Vagina (tissue), 2 donors: ENCODE measurements at places on chromosomes 3 and 15. TPM values are rescaled to one million over a fixed set of nuclear protein-coding genes. Genes with fewer than 3 reads are reported as not detected.
A peak's percentile ranks its signal among the peaks of the same experiment; 100 is the strongest.

GRCh38 chr15:94477913-94478553, 246.7 kb downstream of the MCTP2 start:
- no peak for DNase-seq
- no peak overlapping the region for H3K4me3 ChIP-seq

DNA sequence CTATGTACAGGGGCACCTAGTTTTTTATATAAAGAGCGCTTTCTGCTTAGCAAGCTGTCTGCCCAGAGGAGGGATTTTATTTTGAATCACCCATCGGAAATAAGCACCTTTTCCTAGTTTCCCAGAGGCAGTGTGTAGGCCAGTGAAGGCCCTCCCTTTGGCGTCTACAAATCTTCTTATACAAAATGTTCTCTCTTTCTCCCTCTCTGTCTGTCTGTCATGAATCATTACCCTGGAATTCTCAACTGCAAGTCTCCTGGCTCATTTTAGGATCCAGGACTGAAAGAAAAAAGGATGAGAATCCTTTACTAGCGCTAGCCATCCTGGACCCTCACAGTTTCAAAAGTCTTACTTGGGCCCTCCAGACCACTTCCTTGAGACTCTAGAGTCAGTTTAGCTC, 728.1 kb downstream of the OTOL1 start:
- H3K4me1 ChIP-seq: no peaks in the 10 kb centered on the region
- H3K4me3 ChIP-seq: no peak overlapping the region
- no peak for DNase-seq
- no peak overlapping the region for H3K27ac ChIP-seq

The CHRNA7 gene
- 10.1 TPM for total RNA-seq

The GP9 gene
- total RNA-seq: not detected

The CHD2 gene
- 100 TPM for total RNA-seq

- DNase-seq: no peak
- no peak overlapping the region for H3K27ac ChIP-seq
- H3K27me3 ChIP-seq: no peaks in the 10 kb centered on the region
- H3K4me3 ChIP-seq: no peak overlapping the region
- no peaks in the 10 kb centered on the region for H3K4me1 ChIP-seq
Measured at GRCh38 chr15:80436511-80437307, 32.5 kb downstream of the ARNT2 start.

DNA sequence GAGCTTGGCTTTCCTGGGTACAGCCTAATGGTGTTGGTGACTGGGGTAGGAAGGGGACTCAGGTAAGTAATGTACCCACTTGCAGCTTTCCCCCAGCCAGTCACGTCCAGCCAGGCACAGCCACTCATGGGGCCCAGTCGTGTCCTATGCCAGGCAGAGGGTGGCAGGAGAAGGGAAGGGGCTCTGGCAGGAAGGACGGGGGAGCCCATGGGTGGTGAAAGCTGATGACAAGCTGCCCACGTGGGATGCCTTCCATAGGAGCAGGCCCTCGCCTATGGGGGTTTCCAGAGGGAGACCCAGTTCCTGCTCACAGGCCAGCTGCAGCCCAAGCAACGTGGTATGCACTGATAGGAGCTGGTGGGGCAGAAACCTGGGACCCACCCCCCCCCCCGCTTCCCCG, 10.7 kb downstream of the CHAC1 start:
- H3K27ac ChIP-seq: no peak overlapping the region
- peaks cover 17% of the 10 kb centered on the region for H3K4me1 ChIP-seq
- DNase-seq: no peak
- no peaks in the 10 kb centered on the region for H3K36me3 ChIP-seq
- no peaks in the 10 kb centered on the region for H3K27me3 ChIP-seq
- no peak overlapping the region for H3K4me3 ChIP-seq

DNA sequence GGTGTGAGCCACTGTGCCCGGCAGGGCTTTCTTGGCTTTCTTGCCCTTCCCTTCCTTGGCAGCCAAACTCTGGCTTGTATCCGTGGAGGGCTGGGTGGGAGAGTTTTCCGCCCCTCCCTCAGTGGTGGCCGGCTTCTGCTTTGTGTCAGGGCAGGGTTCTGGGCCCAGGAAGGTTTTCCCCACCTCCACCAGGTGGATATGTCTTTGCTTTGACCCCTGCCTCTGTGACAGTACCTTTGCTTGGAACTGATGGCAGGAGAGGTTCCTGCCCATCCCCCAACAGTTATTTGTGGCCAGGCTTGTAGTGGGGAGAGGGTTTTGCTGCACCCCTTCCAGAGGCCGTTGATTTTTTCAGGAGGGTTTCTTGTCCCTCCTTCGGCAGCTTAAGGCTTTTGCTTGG, 24.3 kb downstream of the CSPG5 start:
- DNase-seq: no peak
- H3K27me3 ChIP-seq: no peaks in the 10 kb centered on the region
- no peaks in the 10 kb centered on the region for H3K36me3 ChIP-seq
- H3K27ac ChIP-seq: no peak overlapping the region

The GPR62 gene
- total RNA-seq: not detected

The LTF gene
- not detected for total RNA-seq

- no peaks in the 10 kb centered on the region for H3K36me3 ChIP-seq
- H3K27me3 ChIP-seq: no peaks in the 10 kb centered on the region
- DNase-seq: no peak
Measured at GRCh38 chr15:68609629-68610028, 30.8 kb downstream of the CORO2B start.

- H3K27ac ChIP-seq: peak overlapping the region; percentile 52
- H3K36me3 ChIP-seq: no peaks in the 10 kb centered on the region
- no peak overlapping the region for H3K4me3 ChIP-seq
- no peaks in the 10 kb centered on the region for H3K27me3 ChIP-seq
- H3K4me1 ChIP-seq: peaks cover 48% of the 10 kb centered on the region
Measured at GRCh38 chr3:52436500-52437149, 8.3 kb downstream of the SEMA3G start.

DNA sequence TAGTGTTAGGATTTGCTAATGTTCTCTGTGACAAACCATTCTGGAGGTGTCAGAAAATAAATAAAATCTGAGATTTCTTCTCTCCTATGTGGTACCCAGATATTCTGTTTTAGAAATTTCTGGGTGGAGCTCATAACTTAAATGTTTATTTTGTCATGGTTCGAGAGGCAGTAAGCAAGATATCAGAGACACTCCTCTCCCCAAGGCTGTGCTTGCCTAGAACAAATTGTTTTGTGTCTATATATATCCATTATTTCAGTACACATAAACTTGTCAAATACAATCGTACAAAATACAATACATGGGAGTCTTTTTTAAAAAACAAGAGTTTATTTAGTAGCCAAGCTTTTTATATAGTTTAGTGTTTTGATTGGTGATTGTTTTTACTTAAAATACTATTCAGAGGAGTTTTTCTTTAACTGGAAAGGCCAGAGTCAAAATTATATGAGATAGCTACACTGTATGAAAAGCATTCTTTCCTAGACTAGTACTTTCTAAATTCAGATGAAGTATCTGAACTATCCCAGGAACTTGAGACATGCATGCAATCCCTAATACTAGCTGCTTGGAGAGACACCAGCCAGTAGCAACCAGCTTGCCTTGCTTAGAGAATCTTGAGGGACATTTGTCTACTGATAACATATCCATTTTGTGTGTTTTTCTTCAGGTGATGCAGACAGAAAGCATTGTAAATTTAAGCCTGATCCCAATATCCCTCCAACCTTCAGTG, 4.7 kb downstream of the EXOG start:
- H3K4me1 ChIP-seq: peaks cover 10% of the 10 kb centered on the region
- no peak for DNase-seq
- H3K36me3 ChIP-seq: peaks cover 18% of the 10 kb centered on the region
- H3K27me3 ChIP-seq: no peaks in the 10 kb centered on the region

- no peak for DNase-seq
- no peak overlapping the region for H3K27ac ChIP-seq
- H3K4me1 ChIP-seq: peaks cover 5% of the 10 kb centered on the region
- H3K36me3 ChIP-seq: no peaks in the 10 kb centered on the region
- H3K27me3 ChIP-seq: no peaks in the 10 kb centered on the region
Measured at GRCh38 chr3:173584093-173584837, 186.7 kb downstream of the NLGN1 start.

The LRTM1 gene
- total RNA-seq: not detected

GRCh38 chr15:82737975-82738374, 28.3 kb upstream of the AP3B2 start:
- DNase-seq: no peak
- no peak overlapping the region for H3K27ac ChIP-seq
- H3K36me3 ChIP-seq: no peaks in the 10 kb centered on the region
- H3K27me3 ChIP-seq: no peaks in the 10 kb centered on the region

- no peaks in the 10 kb centered on the region for H3K4me1 ChIP-seq
- no peaks in the 10 kb centered on the region for H3K36me3 ChIP-seq
- no peak for DNase-seq
- no peak overlapping the region for H3K27ac ChIP-seq
Measured at GRCh38 chr15:41862515-41863116, 24.0 kb downstream of the PLA2G4B start.
